ENCODE measurements at places on chromosomes 7 and 10.

DNA sequence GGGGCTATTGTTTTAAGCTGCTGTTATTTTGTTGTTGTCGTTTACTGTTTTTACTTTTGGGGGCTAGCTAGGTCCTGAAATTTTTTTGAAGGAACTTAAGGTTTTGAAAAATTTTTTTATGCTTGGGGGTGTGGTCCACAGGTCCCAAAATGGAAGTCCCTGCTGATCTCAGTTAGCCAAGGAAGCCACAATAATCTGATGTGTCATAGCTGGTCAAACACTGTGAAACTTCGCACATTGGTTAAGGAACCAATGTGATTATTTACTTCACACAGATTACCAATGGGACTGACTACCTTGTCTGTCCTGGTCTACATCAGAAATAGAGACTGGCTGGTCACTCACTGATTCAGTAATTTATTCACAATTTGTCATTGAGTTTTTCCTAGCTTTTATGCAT, 29.5 kb upstream of the HYCC1 start:
- no peak for DNase-seq

DNA sequence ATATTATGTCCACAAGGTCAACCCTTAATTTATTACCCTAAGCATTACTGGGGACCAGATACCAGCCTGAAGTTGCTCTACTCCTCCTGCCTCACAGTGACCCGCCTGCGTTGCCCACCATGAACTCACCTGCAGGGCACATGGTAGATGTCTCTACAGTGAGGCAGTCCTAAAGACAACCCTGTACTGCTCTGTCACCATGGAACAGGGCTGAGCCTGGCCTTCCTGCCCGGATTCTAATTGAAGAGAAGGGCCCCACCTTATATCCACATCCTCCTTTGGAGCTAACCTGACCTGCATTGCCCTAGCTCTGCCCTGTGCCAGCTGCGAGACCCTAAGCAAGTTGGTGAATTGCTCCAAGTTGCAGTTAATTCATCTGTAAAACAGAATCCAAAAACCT, 4.1 kb downstream of the SH3PXD2A start:
- no peak for DNase-seq

DNA sequence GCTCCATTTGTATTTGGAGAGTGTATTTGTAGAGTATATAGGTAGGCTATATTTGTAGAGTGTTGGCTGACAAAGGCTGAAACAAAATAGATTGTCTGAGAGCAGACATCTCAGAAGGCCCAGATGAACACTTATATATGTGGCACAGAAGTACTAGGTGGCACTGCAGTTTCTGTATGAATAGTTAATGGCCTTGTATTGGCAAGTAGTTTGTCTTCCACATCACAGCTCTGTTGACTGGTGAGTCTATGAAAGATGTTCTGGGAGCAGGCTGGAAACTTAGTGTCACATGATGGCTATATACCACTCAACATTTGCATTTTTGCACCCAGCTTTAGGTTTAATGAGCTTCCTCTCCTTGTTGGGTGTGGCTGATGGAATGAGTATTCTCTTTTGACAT, 51.9 kb downstream of the CCNY start:
- DNase-seq = no peak

- DNase-seq = peak; percentile 31
These were observed 8.9 kb downstream of the FBXL13 start for GRCh38 chr7:103065667-103066066.

DNA sequence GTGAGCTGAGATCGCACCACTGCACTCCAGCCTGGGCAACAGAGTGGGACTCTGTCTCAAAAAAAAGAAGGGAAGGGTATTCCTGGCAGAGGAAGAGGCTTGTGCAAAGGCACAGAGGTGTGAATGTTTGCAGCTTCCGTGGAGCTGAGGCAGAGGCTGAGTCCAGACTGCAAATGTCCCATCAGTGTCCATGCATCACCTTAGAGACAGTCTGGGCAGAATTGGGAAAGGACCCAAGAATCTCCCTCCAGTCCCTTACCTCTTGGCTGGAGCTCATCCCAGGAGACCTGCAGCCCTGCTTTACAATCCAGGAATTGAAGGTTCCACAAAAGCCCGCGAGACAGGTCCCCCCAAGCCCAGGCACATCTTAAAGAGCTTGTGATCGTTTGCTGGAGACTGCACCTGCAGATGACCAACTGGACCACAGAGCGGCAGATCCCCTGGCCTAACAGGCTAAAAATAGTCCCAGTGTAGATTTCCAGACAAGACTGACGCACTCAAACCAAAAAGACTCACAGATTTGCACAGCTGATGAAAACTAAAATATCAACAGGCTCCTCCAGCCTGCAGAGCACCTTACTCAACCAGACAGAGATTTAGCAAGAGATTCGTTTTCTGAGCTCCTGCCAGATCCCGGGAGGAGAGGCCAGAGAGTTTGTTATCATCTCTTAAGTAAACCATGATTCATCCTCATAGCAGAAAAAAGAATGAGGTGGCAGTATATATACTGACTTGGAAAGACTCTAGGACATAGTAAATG, 22.9 kb upstream of the NANOS1 start:
- DNase-seq = no peak

DNA sequence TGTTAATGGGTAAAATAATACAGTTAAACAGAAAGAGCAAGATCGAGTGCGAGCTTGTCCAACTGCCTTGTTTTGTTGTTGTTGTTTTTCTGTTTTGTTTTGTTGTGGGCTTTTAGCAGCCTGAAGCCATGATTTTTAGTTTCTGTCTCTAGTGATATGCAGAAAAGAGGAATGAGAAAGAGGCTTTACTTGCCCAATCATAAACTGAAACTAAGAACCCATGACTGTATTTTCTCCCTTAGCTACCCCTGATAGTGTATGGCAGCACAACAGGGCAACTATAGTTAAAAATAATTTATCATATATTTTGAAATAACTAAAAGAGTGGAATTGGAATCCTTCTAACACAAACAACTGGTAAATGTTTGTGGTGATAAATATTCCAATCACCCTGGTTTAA, 493.9 kb downstream of the GLRX3 start:
- DNase-seq = no peak

DNA sequence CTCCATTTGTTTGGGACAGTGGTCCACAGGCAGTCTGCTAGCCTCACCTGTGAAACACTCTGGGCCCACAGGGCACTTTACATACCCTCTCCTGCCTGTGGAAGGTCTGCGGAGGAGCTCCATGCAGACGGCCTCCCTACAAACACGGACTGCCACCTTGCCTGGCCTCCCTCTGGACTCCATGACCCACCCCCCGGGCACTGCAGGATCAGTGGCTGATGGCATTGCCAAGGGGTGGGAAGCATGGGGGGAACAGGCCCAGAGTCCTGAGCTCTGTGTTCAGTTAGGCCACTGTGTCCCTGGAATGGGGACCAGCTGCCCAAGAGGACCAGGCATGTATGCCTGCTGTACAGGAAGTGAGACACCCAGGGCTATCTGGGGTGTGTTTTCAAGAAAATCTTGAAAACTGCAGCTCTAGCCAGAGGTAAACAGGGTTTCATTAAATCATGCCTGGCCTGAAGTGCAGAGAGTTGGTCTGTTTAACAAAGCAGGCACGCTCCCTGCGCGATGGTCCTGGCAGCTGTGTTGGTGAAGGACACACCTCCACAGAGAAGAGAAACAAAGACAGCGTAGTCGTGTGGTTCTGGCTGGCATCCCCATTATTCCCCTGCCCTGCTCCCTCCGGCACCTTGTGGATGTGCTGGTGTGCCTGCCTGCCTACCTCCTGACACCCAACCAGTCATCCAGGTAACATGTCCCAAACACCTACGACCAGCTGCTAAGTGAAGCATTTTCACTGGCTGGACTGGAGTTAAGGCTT, 470.8 kb upstream of the ZMIZ1 start:
- no peak for DNase-seq

- no peak for DNase-seq
These were observed 35.8 kb downstream of the CRCP start for GRCh38 chr7:66150471-66150870.

- DNase-seq = peak; percentile 78
These were observed 72.8 kb upstream of the ZNF722 start for GRCh38 chr7:63925626-63926460.

- DNase-seq = no peak
These were observed 34.3 kb downstream of the NACAD start for GRCh38 chr7:45054442-45054841.

DNA sequence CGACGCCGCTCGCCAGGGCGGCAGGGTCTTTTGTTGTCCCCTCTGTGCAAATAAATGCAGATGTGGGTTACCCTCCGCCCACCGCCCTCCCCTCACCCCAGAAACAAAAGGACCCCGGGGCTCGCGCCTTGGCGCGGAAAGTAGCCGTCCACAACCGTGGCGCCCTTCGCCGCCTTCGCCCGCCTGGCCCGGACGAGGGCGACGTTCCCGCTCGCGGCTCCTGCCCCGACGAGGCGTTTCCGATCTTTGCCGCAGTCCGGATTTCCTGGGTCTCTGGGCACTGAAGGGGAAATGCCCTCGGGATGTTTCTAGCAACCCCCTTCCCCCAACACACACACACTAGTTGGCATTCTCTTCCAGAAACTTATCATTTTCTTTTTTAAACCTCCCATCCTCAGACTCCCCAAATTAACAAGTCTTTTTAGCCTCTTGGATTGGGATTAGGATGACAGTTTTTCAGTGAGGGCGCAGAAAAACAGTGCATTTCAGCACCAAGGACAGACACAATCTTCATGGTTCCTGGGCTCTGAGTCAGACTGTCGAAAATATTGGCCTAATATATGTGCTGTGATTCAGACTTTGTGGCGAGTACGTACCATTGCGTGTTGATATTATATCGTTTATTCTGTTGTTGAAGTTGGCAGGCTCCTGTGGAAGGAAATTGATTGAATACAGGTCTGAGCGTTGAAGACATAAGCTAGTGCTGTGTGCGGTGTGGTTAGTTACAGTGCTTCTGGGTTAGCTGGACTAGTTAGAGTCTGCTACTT, 771 bp downstream of the PHYHIPL start:
- DNase-seq = no peak

GRCh38 chr7:74083928-74084721, 521 bp downstream of the LIMK1 start:
- DNase-seq = no peak

- no peak for DNase-seq
These were observed 22.2 kb upstream of the AFAP1L2 start for GRCh38 chr10:114426476-114426875.

DNA sequence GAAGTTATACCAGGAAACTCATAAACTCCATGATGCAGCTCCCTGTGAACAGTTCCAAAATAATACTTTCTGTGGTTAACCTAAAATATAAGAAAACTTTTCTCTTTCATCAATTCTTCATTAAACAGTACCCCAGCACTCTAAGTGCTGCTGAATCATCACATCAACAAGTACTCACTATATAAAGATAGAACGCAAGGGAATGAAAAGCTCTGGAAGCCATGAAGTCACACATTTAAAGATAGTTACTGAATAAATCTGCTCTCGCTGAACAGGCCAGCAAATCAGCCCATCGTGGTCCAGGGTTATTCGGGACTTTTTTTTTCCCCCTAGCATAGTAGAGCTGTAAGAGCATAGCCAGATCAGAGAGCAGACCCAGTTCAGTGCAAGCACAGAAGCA, 254.3 kb downstream of the IPMK start:
- no peak for DNase-seq

- no peak for DNase-seq
These were observed 49.5 kb downstream of the PRR15 start for GRCh38 chr7:29613100-29613499.

GRCh38 chr10:48555310-48556042, 49.4 kb downstream of the ARHGAP22 start:
- no peak for DNase-seq

DNA sequence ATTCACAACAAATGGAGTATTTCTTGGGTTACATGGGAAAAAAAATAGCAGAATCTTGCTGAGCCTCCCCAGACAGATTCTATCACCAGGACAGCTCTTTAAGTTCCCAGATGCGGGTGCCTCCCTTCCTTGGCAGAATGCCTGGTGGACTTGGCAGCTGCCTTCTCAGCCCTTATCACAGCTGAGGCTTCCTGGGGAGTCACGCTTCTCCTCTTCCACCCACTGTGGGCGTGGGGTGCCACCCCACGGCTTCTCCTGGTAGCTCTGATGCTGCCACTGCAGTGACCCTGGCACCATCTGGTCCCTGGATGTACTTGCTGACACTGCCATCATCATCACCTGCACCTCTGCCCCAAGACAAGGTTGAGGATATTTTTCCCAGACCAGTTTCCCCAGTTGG, 16.2 kb upstream of the NME8 start:
- peak; percentile 9 for DNase-seq

DNA sequence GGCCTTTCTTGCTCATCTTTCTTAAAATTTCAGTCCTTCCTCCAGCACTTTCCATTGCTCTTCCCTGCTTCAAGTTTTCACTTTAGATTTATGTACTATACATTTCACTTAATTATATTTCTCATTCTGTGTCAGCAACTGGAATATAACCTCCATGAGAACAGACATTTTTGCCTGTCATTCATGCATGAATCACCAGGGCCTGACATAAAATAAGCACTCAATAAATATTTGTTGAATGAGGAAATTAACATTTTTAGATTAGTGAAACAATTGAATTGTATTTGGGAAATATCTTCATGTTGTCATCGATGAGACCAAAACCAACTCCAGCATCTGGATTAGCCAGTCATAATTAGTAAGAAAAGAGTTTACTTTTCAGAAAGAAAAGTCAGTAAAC, 6.1 kb downstream of the SAMD9L start:
- no peak for DNase-seq

DNA sequence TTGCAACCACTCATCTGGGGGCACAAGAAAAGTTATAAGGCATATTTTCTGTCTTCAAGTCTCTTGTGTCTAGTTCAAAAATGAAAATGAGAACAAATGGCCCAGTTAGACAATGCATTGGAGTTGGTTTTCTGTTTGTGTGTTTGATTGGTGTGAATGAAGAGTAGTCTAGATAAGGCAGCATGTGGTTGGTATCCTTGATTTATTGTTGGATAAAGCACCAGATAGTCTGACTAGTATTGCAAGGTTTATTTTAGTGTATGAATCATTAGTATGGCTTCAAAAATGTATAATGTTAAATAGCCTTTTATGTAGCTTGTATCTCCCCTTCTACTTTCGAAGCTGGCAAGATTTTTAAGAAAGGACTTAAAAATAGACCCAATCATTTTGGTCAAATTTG, 237.3 kb downstream of the CDK14 start:
- DNase-seq = no peak

DNA sequence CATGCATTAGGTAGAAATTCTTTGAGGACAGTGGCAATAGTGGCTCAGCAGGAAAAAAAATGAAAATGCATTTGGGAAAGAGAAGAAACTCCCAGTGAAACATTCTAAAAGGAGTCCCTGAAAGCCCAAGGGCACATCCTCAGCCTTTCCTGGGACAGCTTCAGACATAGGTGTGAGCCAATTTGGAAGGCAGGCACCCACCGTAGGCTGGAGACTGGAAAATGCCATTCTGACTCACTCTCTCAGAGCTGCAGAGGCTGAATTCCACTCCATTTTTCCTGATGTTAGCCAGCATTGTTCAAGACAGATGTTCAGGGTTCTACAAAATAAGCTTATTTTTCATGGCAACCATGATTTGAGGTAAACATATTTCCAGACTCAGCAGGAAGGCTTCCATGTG, 379.0 kb upstream of the FZD8 start:
- no peak for DNase-seq

GRCh38 chr10:4456279-4456678, 369.7 kb upstream of the AKR1E2 start:
- no peak for DNase-seq
